Activated CD4-positive, CD25-positive, alpha-beta regulatory T cell treated with anti-CD3 and anti-CD28 coated beads, Interleukin-2, amount 50 U/mL, for 72 hours (primary cell): ENCODE measurements at places on chromosomes 5 and 9.
A peak's percentile ranks its signal among the peaks of the same experiment; 100 is the strongest.

- DNase-seq: peak; percentile 51
These were observed 25.5 kb upstream of the STXBP1 start for GRCh38 chr9:127586537-127586936.

- no peak for DNase-seq
These were observed 214.7 kb downstream of the EBF1 start for GRCh38 chr5:158884827-158885518.

DNA sequence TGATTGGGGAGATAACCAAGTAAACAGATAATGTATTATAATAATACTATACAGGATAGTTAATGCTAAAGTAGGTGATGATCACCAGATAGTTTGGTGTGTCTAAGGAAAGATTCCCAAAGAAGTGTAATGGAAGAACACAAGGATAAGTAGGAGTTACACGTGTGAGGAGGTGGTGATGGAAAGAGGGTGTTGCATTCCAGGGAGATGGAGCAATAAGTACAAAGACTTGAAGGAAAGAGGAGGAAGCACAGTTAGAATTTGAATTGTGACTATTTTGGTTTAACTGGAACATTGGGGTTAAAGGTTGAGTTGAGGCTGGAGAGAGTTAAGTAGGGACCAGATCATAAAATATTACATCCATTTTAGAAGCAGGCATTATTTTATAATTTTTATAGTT, 76.9 kb downstream of the IPO11 start:
- no peak for DNase-seq

DNA sequence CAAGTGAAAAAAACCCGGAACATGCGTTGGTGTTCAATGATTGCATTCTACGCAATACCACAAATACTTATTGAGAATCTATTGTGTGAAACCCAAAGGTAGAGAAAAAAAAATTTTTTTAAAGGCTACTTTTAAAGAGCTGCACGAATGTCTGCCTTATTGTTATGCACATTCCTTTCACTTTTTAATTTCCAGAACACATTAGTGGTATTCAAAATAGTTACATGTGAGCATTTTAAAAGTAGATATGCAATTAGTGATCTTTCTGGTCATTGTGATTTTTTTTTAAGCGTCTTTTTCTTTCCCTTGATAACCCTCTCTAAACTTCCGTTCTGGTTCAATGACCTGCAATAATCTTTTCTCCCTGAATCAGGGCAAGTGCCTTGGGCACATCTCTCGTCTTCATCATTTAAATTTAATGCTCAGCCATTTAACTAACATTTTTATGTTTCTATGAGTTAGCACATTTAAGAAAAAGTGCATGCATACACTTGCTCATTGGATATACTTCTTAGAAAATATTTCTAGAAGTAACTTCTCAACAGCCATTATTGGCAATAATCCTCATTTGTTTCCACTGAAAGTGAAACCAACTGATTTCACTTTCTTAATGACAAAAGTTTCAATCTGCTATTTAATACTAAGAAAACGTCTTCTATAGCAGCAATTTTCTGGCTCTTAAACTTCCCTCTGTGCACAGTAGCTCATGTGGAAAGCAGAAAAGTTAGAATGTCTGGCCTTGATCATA, 80.3 kb downstream of the CDH6 start:
- no peak for DNase-seq

GRCh38 chr9:97280755-97281330, 26.6 kb upstream of the CCDC180 start:
- no peak for DNase-seq

DNA sequence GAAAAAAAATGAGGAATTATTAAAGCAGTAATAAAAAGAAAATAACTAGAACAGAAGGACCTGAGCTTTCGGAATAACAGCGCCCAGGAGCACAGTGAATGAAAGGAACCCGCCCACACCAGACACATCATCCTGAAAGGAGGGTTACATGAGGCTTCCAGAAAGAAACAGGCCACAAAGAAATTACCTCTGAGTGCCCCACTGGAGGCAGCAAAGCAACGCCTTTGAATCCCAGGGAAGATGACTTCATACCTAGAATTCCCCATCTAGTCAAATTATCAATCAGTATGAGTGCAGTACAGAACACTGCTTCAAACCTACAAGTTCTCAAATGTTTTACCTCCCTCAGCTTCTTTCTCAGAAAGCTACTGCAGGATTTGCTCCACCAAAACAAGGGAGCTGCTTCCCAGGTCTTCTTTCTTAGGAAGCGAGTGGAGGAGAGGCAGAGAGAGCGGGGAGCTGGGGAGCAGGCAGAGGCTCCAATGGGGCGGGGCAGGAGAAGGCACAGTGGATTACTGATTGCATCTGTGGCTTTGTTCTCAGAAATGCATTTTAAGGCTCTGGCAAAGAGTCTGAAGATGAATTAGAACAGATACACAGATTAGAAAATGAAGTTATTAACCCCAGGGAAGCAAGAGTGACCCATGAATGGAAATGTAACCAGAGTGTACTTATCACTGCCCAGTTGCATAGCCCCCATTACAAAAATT, 87.1 kb downstream of the SEMA4D start:
- DNase-seq: no peak

DNA sequence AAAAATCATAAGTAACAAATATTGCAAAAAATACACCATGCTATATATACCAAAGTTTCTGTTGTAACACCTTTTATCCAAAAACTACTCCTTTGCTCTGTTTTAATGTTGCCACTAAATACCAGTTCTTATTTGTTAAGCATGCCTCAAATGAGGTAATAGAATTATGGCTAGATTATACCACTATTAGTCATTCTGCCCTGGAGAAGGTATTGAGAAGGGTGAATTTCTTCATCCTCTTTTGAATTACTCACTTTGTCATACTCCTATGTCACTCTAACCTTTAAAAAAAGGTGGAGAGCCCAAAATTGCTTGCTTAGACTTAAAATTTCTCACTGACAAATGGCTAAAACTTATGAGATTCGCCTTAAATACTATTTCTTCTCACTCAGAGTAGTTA, 750.9 kb downstream of the MAT2B start:
- no peak for DNase-seq

GRCh38 chr9:91485006-91485405, 61.4 kb upstream of the NFIL3 start:
- no peak for DNase-seq

DNA sequence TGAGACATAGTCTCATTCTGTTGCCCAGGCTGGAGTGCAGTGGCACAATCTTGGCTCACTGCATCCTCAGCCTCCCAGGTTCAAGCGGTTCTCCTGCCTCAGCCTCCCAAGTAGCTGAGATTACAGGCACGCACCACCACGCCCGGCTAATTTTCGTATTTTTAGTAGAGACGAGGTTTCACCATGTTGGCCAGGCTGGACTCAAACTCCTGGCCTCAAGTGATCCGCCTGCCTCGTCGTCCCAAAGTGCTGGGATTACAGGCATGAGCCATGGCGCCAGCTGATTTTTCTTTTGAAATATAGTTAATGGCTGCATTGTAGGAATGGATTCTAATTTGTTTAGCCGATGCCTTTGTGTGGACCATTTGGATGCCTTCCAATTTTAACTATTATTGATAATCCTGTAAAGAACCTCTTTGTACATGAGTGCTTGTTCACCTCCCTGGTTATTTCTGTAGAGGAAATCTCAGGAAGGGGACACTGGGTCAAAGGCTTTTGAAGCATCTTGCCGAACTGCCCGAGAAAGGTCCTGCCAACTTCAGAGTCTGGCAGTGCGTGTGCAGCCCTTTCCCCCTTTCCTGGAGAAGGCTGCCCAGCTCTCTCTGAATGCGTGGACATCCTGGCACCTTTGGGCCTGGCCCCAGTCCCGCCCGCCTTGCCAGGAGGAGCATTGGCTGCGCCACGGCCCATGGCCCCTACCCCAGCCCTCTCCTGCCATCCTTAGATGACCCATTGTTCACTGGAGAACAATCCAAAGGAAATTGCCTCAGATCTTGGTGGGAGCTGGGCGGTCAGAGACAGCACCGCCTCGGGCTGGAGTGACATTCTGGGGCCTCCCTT, 8.9 kb upstream of the NUP214 start:
- DNase-seq: no peak

DNA sequence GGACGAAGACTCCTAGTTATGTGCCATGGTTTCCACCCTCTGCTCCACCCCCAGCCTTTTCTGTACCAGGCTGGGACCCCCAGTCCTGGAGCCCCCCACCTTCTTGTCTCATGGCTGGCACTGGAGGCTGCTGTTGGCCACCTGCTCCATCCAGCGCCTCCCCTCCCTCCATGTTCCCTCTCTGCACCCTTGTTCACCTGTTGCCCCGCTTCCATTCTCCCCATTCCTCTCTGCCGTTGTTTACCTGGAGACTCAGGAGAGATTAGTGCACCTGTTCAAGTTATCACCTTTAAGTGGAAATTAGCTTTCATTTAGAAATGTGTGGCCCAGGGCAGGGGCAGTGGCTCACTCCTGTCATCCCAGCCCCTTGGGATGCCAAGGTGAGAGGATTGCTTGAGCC, 7.2 kb downstream of the NTMT1 start:
- DNase-seq: no peak

DNA sequence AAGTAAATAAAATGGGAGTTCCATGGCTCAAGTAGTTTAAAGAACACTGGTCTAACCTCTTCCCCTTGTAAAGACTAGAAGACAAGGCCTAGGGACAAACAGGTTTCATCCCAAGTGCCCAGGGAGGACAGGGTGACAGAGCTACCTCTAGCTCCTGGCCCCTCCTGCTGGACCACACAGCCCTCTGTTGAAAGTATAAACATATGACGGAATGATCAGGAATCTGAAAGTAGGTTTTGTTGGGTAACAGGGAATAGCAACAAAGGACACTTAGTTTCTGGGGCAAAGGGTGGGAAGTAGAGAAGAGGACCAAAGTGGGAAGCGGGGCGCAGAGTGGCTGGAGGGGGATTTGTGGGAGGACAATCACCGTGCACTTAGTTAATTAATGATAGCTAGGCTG, 67.0 kb upstream of the DAB2IP start:
- no peak for DNase-seq

GRCh38 chr5:128015978-128016377, 67.6 kb upstream of the SLC12A2 start:
- no peak for DNase-seq

GRCh38 chr5:52989781-52990527, 802 bp downstream of the ITGA2 start:
- no peak for DNase-seq

GRCh38 chr5:59600998-59601397, 292.5 kb downstream of the PDE4D start:
- DNase-seq: no peak

GRCh38 chr5:167934551-167934971, 356.9 kb upstream of the WWC1 start:
- DNase-seq: no peak

- DNase-seq: no peak
These were observed 197.8 kb downstream of the AUH start for GRCh38 chr9:91163773-91164471.

DNA sequence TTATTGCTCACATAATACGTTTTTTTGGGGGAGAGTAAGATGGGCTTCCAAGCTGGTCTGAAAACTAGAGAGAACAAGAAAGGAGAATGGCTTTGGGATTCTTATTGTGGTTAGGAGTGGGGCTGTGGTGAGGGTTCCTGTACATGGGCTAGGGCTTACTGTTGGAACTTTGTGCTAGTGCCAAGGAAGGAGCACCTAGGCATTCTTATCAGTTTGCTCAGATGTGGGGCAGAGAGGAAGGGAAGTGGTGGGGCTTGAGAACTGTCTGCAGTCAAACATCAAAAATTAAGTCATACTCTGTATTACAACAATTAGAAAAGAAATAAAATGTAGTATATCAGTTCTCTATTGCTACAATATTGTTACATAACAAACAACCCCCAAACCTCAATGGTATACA, 4.0 kb upstream of the THBS4 start:
- no peak for DNase-seq

DNA sequence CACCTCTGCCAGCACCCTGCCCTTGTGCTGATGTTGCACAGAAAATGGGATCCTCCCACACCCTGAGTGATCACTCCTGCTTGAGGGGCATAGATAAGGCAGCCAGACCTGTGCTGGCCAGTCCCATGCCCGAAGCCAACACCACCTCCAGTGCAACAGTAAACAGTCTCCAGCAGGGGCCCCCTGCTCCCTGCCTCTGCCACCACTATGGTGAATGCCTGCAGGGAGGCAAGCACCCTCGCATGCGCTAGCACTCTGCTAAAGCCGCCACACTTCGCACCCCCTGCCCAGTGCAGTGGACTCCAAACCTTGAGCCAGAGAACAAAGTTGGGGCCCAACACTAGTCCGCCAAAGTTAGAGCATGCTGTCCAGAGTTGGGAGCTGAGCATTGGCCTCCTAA, 118.7 kb downstream of the PJA2 start:
- DNase-seq: no peak

DNA sequence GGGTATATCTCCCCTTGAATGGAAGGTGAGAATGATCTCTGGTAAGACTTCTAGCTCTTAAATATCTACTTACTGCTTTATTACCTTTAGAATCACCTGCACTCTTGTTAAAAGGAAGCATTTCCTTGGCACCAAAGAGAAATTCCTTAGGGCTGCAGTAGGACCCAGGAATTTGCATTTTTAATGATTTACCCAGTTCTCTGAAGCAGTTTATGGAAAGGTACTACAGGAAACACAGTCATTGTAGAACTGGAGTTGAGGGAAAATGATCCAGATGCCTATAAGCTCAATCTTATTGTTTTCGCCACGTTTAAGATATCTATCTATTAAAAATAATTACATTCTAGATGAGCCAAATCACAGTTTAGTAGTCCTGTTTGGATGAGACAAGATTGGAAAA, 9.5 kb upstream of the C9 start:
- DNase-seq: no peak

GRCh38 chr5:154444556-154445421, 1.0 kb upstream of the SAP30L start:
- peak; percentile 39 for DNase-seq
